Activated naive CD8-positive, alpha-beta T cell treated with anti-CD3 and anti-CD28 coated beads, Interleukin-2, amount 50 U/mL, for 16 hours (primary cell): ENCODE measurements at places on chromosomes 13 and 19.

GRCh38 chr13:61463024-61463423 lies 47.4 kb upstream of the PCDH20 start:
- no peak for DNase-seq

GRCh38 chr19:47257411-47258169 lies 1.3 kb downstream of the CCDC9 start:
- DNase-seq: no peak

DNA sequence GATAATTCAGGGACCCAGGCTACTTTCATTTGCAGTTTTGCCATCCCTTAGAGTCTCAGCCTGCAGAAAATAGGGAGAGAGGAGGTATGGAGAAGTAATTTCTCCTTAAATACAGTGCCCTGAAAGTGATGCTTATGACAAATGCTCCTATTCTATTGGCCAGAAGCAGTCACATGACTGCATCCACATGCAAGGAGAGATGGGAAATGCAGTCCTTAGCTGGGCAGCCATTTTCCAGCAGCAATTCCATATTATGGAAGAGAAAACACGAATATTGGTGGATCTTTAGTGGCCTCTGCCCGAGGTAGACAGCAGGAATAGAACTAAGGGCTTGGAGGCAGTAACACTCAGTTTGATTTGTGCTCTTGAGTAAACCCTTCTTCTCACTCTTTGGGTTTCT lies 39.4 kb downstream of the VAV1 start:
- DNase-seq: no peak

- no peak for DNase-seq
Observed at GRCh38 chr19:18141031-18141430, 11.9 kb upstream of the PIK3R2 start.

GRCh38 chr19:43616954-43617353 lies 2.5 kb downstream of the ZNF428 start:
- DNase-seq: no peak

GRCh38 chr19:45418802-45419201 lies 4.9 kb downstream of the ERCC1 start:
- DNase-seq: no peak
